T-helper 2 cell treated with Interferon-gamma antibody and Interleukin-4, amounts not matched to agents 5 μg/mL and 100 μg/mL, for 36 hours (primary cell): ENCODE measurements at places on chromosomes 4 and X.

- DNase-seq, result no peak
Observed at GRCh38 chrX:13009273-13009672, 34.4 kb downstream of the TMSB4X start.

GRCh38 chr4:47560682-47561081, 75.6 kb downstream of the ATP10D start:
- no peak for DNase-seq

GRCh38 chrX:119686087-119686691, 6.8 kb downstream of the SEPTIN6 start:
- no peak for DNase-seq

DNA sequence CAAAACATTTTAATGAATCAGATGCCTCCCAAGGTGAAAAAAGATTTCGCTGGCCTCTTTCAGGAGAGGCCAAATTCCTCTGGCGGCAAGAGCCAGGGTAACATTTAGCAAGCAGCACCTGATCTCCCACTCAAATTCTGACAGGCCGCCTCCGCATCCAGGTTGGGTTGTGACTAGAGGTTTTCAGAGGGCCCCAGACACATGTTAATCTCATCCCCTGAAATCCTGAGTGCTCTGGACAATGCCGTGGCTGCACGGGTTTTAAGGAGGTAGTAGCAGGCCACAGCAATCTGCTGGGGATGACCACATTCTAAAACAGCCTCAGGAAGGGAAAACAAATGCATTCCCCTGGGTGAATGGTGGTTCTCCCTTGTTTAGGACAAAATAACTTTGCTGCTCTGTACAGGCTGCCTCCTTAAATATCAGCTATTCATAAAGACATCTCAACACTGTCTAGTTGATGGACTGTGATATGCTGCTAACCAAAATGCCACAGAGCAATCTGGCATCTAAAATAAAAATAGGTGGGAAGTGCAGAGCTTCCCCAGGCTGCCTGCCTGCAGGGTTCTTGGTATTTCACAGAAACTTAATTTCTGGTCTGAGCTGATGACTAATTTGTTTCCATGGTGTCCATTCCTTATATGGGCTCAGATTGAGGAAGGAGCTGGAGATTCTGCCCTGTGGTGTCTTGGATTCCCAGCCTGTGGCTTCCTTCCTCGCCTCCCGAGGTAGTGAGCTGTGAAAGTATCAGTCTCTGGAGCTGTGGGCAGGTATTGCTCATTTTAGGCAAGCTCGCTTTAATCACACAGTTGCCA, 202.0 kb downstream of the DCLK2 start:
- no peak for DNase-seq

DNA sequence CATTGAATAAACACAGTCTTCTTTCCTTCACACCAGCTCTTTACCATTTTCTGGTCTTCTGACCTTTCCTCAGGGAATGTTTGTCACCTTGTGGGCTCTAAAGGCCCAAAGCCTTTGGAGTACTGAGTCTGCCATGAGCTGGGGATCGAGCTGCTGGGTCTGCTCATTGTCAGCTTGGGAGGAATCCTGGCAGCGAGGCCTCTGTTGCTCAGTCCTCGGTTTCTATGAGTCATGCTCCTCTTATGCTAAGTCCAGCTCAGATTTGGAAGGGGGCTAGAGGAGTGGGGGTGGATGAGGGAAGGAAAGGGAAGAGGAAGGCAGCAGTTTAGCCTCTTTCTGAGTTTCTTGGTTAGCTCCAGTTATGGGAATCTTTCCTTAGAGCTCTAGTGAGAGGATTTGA, 31.1 kb downstream of the NHSL2 start:
- DNase-seq, result no peak

GRCh38 chr4:152259866-152260265, 276.0 kb downstream of the FBXW7 start:
- DNase-seq, result no peak

GRCh38 chrX:30653415-30654131, at the start of gene GK:
Gene GK (plus strand): TSS chrX:30653423. CDS start chrX:30653538, 115 bp downstream.
- DNase-seq, result no peak

DNA sequence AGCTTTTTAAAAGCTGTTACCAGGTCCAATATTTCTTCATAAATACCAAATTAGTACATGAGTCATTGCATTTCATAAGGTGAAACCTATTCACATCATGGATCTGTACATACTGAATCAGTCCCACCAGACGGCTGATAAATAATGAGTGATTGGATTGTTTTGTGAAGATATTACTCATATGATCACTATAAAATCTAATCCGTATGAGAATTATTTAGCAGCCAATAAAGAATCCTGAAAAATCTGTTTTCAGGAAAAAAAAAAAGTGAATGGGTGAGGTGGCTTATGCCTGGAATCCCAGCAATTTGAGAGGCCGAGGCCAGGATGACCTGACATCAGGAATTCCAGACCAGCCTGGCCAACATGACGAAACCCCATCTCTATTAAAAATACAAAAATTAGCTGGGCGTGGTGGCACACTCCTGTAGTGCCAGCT, 438.1 kb downstream of the INPP4B start:
- DNase-seq, result no peak

- DNase-seq, result no peak
Observed at GRCh38 chr4:3403348-3403906, 38.3 kb upstream of the HGFAC start.

GRCh38 chr4:1169171-1169671, 3.2 kb downstream of the SPON2 start:
- no peak for DNase-seq

GRCh38 chr4:20354120-20354519, 102.4 kb downstream of the SLIT2 start:
- no peak for DNase-seq

GRCh38 chr4:5976921-5977320, 41.3 kb downstream of the C4orf50 start:
- DNase-seq, result no peak

GRCh38 chrX:2445662-2446623, 54.8 kb downstream of the DHRSX start:
- no peak for DNase-seq

DNA sequence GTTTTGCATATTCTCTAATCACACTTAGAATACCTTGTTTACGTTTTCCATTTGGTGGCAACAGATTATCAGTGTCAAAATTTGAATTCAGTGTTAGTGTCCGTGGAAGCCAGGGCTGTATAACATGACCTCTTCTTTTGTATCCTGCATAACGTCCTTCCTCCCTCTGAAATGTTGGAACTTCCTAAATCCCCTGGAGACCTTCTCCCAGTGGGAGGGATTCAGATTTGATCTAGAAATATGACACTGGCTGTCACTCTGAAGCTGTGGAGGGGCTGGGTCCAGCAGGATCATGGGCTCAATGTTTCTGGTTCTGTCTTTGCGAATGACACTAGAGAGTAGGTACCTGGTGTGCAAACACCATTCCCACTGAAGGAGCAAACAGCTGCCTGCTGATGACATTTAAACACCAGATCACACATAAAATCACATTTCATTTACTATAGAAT, 850 bp upstream of the CXCL3 start:
- no peak for DNase-seq

GRCh38 chr4:38078590-38079421, 118.6 kb downstream of the PTTG2 start:
- DNase-seq, result no peak

DNA sequence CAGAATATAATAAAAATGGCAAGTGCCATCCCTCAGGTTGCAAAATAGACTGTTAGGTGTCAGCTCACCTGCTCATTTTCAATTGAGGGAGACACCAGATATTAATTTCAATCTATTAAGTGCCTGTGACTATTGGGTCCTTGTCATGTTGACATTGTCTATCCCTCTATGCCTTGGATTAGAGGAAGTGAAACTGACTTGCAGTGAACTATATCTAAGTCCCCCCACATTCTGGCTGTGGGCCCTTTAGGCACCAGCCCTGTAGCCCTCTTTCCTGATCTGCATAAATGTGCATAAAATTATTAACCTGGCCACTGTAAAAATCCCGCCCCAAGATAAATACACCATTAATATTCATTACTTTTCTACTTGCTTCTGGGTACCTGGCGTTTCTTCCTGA, 293.0 kb upstream of the CLNK start:
- DNase-seq, result no peak
